ENCODE measurements at places on chromosomes 3 and 15. TPM values are rescaled to one million over a fixed set of nuclear protein-coding genes. Genes with fewer than 3 reads are reported as not detected.

- DNase-seq: no peak
Measured at GRCh38 chr3:111471831-111472230, 70.2 kb upstream of the CD96 start.

The ANKRD63 gene
- 0.26 TPM for total RNA-seq

DNA sequence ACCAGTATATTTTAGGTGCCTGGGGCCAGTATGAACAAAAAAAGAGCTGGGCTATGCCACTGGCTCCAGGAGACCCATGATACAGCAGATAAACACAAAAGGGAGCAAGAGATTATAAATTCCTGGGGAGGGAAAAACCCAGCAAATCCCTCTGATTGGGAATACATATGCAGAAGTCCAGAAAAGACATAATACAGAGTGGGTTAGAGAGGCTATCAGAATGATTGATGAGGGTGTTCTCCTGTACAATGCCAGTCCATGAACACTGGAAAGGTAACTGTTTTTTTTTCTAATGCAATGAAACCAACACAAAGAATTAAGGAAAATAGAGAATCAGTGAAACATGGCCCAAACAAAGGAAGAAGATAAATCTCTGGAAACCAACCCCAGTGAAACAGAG is 5.4 kb upstream of the VPS39 start:
- DNase-seq: no peak

The GDPGP1 gene
- 5.6 TPM for total RNA-seq

DNA sequence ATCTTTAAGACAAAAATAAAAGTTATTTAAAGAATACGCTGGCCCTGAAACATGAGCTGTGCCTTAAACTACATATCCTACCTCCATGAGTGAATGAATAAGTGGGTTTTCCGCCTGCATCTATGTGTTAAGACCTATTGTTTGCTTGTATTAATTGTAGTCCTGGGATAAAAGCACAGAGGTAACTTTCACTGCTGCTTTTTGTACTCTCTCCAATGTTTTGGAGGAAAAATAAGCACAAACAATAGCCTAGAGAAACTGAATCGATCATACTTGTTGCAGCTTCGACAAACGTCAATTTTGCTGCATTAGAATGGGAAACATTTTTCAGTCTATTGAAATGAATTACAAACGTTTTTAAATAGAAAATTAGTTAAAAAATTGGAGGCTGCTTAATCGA is 1.3 kb upstream of the CTNNB1 start:
- DNase-seq: no peak

The CCK gene
- 2.4 TPM for total RNA-seq

DNA sequence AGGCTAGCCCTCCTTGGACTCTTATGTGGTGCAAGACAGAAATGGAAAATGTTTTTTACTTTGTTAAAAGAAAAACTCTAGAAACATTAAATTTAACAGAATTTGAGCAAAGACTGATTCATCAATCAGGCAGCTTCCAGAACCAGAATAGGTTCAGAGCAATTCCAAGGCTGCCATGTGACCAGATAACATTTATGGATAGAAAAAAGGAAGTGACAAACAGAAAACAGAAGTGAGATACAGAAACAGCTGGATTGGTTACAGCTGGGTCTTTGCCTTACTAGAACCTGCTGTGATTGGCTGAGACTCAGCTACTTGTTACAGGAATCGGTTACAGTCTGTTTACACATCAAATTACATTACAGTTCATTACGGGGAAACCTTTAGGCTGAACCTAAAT is 22.5 kb upstream of the OTOL1 start:
- no peak for DNase-seq

DNA sequence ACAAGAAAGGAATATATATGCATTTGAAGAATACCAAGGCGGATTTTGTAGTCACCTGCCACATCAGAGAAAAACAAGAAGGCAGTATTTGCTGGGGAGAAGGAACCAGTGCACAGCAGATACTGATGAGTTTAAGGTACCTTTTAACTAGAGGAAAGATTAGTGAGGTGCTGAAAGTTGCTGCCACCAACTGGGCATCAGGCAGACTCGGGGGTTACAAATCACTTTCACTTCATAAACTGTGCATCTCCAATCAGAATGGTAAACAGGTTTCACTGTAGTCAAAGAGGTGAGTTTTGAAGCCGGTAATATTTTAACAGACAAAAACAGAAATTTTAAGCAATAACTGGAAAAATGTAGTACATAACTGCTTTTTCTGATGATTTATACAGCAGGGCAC is 4.1 kb downstream of the FBN1 start:
- no peak for DNase-seq

GRCh38 chr3:104825116-104825515 is 541.6 kb upstream of the ALCAM start:
- DNase-seq: peak; percentile 46

DNA sequence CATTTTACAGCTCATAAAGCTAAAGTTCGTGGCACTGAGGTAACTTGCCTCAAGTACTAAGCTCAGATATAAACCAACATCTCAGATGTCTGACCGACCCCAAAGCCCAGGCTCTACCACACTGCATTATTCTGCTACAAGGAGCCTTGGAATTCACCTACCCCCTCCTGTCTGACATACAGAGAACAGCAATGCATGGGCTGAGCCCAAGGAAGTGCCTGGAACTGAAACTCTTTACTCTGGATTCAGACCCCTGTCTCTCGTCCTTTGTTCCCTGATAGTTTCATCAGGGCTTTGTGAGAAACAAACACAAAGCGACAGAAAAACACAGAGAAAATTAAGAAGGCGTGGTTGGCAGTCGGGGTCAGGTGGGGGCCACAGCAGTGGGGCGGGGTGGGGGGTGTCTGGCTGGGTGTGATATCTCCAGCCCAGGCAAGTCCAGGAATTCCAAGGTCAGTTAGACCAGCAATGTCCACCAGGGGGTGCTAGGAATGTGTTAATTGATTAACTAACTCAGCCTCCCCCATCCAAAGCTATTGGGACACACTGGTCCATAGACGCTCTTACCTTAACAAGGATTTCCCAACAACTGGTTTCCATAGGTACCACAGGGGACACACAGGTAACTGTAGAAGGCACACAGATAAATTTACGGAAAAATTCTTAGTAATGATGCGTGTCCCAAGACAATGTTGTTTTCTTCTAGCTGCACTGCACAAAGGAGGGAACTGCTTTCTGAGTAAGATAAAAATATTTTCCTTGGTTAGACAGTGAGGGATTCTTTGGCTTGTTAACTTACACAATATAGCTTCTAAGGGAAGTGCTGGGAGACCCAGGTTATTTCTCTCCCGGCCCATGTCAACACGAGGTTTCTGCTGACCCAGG is 18.8 kb upstream of the SSUH2 start:
- peak; percentile 74 for DNase-seq

The RPL22L1 gene
- total RNA-seq: 271 TPM

The RAMAC gene
- total RNA-seq: 33.5 TPM

All from H1 (cell line).